ENCODE measurements at places on chromosomes 6 and 20. TPM values are rescaled to one million over a fixed set of nuclear protein-coding genes. Genes with fewer than 3 reads are reported as not detected.

- H3K36me3 ChIP-seq: no peaks in the 10 kb centered on the region
- no peaks in the 10 kb centered on the region for H3K4me1 ChIP-seq
- DNase-seq: no peak
- H3K27me3 ChIP-seq: no peaks in the 10 kb centered on the region
- H3K4me3 ChIP-seq: no peak overlapping the region
These were observed 10.2 kb upstream of the RCAN2 start for GRCh38 chr6:46501136-46502089.

HSPA12B gene
- 36.9 TPM for total RNA-seq

SOX18 gene
- total RNA-seq: 48.3 TPM

AKAP7 gene
- 11.0 TPM for total RNA-seq

SRMS gene
- total RNA-seq: not detected
